ENCODE measurements at places on chromosomes 3 and 15. TPM values are rescaled to one million over a fixed set of nuclear protein-coding genes. Genes with fewer than 3 reads are reported as not detected.

The HYAL3 gene
- polyA plus RNA-seq, result 8.8 TPM

The SENP8 gene
- 3.2 TPM for polyA plus RNA-seq

The SHC4 gene
- polyA plus RNA-seq, result 4.5 TPM

The PLXND1 gene
- polyA plus RNA-seq, result 0.05 TPM

The FAM219B gene
- 293 TPM for polyA plus RNA-seq

The RHOV gene
- 2.8 TPM for polyA plus RNA-seq

The SI gene
- polyA plus RNA-seq, result not detected

The HCLS1 gene
- 0.28 TPM for polyA plus RNA-seq

The UBXN7 gene
- polyA plus RNA-seq, result 19.6 TPM

The MCTP2 gene
- not detected for polyA plus RNA-seq

The A4GNT gene
- polyA plus RNA-seq, result not detected

The RTP3 gene
- not detected for polyA plus RNA-seq

The DUOXA2 gene
- not detected for polyA plus RNA-seq

The STXBP5L gene
- 9.3 TPM for polyA plus RNA-seq

The CACNA2D2 gene
- 7.8 TPM for polyA plus RNA-seq

The GOLGA8T gene
- polyA plus RNA-seq, result not detected

The ZBBX gene
- 2.7 TPM for polyA plus RNA-seq

The ZDHHC19 gene
- 3.8 TPM for polyA plus RNA-seq

The FEZF2 gene
- not detected for polyA plus RNA-seq

The UROC1 gene
- not detected for polyA plus RNA-seq

The PLA2G4E gene
- not detected for polyA plus RNA-seq

The VGLL4 gene
- 113 TPM for polyA plus RNA-seq

The WDR49 gene
- polyA plus RNA-seq, result 1.1 TPM

The RASA2 gene
- 37.4 TPM for polyA plus RNA-seq

The AGTR1 gene
- polyA plus RNA-seq, result 1.3 TPM

The ADAMTS17 gene
- polyA plus RNA-seq, result not detected

The GPR62 gene
- polyA plus RNA-seq, result not detected

The AGBL1 gene
- polyA plus RNA-seq, result 0.12 TPM

The THRB gene
- 1.7 TPM for polyA plus RNA-seq

Data from neural cell (in vitro differentiated cells).